ENCODE measurements at places on chromosomes 1 and 21. TPM values are rescaled to one million over a fixed set of nuclear protein-coding genes. Genes with fewer than 3 reads are reported as not detected.

The LAPTM5 gene
- total RNA-seq, result 44.7 TPM

The KLHDC9 gene
- total RNA-seq, result 3.5 TPM

The WNT4 gene
- total RNA-seq, result not detected

The DAB1 gene
- total RNA-seq, result 1.8 TPM

The CD247 gene
- 2.0 TPM for total RNA-seq

Measured in left cardiac atrium (tissue), 4 donors.